Hypothalamus (tissue), 51 donors: ENCODE measurements at places on chromosomes 13 and 19.

- no peak for DNase-seq
Measured at GRCh38 chr13:20377720-20378119, 145.6 kb upstream of the GJB6 start.

DNA sequence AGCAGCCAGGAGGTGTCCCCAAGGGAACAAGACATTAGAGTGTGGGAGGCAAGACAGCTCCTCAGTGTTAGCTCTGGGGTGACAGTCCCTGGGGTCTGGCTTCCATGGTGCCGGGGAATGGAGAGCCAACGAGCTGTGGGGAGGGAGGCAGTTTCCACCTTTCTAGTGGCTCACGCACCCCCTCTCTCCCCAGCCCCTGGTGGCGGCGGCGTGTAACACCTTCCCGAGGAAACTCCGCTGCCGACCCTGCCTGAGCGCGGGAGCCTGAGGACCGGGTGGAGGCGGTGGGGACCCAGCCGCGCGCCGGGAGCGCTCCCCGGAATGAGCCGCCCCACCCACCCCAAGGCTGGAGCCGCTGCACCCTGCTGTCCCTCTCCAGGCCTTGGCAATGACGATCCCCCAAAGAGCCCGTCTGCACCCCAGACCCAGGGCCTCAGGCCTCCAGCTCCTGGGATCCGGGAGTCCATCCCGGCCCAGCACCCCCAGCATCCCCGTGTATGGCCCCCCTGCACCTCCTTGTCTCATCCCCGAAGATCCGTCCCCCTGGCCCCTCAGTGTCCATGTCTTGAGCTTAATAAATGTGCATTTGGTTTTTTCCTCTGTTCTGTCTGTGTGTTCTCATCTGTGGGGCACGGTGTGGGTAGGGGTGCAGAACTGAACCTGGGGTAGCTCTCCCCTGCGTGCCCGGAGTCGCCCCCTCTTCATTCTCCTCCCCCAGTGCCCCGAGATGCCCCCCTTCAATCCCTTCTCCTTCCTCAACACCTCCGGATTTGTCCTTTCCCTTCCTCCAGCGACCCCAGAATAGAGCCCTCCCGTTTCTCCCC, 622 bp upstream of the FXYD5 start:
- no peak for DNase-seq

DNA sequence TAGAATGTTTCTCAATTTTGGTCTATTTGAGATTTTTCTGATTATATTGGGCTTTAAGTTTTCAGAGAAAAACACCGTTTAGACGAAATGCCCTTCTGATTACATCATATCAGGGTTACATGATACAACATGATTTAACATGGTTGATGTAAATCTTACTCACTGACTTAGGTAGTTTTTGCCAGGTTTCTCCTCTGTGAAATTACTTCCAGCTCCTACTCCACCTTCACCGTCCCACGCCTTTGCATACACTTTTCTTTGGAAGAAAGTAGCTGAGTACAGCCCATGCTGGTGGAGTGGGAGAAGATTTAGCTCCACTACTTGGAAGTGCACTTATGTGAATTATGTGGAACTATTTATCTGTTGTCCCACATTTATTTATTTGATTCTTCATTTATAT, 433.2 kb upstream of the KLHL1 start:
- DNase-seq: no peak

GRCh38 chr19:42254850-42255765, at the start of gene ERF:
Gene ERF (minus strand): TSS chr19:42255128. CDS start chr19:42254999, 129 bp downstream.
- peak; percentile 90 for DNase-seq

DNA sequence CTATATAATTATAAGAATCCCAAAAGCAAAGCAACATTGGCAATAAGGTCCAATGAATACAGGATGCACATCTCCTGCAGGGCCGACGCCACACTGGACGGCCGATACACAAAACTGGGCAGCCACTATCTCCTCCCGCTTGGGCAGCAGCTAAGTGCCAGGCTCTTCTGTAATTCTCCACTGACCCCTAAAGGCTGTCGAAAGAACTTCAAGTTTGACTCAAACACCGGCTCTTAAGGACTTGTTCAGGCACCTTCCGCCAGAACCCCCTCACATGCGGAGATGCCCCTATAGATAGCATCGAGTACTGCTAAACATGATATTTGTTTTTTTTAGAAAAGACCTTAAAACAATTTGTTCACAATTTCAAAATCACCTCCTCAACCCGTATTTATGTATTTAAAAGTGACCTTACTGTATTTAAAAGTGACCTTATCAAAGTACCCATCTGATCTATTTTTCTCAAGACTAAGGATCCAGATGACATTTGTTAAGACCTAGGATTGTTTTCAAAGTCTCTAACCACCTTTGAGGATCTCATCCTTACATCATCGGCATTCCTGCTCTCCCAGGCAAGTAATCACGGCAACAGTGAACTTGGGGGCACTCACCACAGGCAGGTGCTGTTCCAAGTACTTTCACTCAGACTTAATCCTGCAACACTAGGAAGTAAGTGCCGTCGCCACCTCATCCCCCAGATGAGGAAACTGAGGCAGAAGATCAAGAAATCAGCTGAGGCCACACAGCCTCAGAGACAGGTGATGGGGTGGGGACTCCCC, 77.8 kb downstream of the TUBGCP3 start:
- DNase-seq: no peak

DNA sequence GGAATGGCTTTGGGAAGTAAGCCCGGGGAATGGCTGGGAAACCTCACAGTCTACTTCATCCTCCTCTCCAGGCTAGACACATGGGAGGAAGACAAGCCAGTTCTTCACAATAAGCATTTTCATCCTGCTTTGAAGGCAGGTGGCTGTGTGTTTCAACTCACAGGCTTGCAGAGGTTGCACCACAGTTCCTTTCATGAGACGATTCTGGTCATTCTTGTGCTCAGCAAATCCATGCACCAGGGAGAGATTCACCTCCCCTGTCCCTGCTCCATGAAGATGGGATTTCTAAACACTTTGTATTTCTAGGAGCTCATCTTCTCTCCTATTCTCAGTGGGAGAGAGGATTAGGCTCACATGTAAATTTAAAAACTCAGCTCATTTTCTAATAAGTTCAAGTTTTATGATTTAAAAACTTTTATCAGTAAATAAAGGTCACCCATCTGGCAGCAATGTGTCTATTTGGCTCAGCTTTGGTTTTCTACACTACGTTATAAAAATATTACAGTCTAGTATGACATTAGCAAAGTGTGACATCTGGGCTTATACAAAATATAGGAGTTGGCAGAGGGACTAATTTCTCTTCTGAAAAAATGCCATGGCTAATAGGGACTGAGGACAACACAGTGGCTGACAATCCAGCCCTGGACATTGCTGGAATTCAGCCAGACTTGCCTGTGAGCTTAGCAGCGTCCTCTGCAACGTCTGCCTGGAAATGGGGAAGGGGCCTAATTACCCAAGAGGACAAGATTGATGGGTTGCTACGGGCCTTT, 283.2 kb upstream of the SLC10A2 start:
- DNase-seq: no peak

DNA sequence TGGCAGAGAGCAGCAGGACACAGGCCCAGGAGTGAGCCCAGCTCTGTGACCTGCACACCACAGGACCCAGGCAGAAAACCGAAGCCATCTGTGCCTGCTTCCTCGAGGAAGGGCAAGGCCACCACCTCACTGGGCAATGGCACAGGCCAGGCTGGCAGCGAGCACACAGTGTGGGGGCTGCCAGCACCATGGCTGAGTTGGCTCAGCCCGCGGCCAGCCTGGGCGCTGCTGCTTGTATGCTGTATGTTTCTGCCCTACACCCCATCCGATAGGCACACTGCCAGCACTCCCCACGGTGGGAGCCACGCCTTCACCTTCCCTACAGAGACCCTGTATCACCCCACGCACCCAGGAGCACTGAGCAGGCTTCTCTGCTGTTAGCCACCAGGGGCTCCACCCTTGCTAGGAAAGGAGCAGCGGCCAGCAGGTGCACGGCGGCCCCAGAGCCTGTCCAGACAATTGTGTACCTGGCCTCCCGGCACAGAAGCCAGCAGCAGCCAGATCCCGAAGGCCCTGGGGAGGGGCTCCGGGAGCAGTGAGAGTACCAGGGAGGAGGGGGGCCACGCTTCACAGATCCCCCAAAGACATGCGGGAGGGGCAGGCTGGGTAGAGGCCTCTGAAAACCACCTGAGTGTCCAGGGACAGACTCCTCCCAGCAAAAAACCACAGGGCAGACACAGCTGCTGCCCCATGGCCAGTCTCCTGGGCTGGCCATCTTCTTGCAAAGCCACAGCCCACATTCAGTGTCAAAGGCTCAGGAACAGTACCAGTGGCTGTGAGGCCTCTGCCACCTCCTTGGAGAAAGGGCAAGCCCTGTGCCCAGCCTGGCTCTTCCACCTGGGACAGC, 56.1 kb downstream of the MLLT1 start:
- DNase-seq: no peak

DNA sequence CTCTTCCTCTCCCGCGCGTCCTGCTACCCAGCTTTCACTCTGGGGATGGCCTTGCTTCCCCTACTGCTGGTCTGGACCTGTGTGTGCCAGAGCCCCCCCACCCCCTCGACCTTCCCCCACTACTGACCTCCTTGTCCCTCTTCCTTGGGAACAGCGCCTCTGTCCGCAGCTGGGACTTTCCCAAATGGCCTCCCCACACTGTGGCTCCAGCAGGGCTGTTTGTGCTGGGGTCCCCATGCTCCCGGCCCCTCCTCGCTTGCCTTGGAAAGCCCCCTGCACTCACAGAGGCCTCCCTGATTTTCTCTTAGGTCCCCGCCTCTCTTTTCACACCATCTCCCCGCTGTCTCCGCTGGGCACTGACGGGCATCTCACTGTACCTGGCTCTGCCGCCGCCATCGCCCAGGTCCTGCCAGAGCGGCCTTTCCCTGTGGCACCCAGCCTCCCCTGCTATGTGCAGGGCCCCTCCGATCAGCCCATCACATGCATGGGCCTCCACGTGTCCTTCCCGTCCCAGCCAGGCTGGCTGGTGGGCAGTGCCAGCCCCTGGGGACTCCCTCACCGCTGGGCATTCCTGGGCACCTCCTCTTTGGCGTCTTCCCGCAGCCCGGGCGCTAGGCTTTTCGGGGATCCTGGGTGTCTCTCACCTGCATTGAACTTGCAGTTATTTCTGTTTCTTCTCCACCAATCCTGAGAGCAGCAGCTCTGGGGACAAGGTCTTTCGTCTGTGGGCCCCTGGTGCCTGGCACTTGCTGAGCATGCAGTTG, 118.7 kb downstream of the ATP11A start:
- DNase-seq: no peak

GRCh38 chr19:14019100-14019499, 8.8 kb upstream of the RLN3 start:
- no peak for DNase-seq

DNA sequence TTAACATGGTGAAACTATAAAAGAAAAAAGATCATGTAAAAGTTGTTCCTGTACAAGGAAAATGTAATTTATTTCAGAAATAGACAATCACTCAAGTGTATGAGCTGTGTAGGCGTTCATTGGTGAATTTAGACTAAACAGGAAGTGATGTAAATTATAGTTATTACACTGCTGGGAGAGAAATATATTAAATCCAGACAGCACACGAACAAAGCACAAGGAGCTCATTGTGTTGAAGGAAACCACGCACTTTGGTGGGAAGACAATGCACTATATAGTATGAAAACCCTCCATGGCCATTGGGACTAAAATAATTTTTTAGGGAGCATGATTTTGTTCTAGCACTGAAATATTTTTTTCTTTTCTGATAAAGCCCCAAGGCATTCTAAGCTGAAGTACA, 450.5 kb downstream of the KLF12 start:
- no peak for DNase-seq

GRCh38 chr13:30477346-30478195, 11.8 kb upstream of the HMGB1 start:
- no peak for DNase-seq

- no peak for DNase-seq
Measured at GRCh38 chr19:19554074-19555023, 16.3 kb downstream of the CILP2 start.

DNA sequence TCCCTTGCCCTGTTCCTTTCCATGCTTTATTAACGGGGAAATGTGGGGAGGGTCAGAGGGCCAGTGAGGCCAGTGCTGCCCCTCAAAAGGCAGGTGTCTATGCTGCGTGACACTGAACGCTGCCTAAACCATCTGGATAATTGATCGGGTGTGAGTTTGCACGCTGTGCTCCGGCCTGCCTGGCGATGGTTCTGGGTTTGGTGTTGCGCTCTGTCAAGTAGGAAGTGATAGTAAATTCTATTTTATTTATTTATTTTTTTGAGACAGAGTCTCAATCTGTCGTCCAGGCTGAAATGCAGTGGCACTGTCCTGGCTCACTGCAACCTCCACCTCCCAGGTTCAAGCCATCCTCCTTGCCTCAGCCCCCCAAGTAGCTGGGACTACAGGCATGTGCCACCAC, 86.5 kb downstream of the ATP11A start:
- no peak for DNase-seq

GRCh38 chr13:27476943-27477703, 26.8 kb upstream of the MTIF3 start:
- DNase-seq: no peak

DNA sequence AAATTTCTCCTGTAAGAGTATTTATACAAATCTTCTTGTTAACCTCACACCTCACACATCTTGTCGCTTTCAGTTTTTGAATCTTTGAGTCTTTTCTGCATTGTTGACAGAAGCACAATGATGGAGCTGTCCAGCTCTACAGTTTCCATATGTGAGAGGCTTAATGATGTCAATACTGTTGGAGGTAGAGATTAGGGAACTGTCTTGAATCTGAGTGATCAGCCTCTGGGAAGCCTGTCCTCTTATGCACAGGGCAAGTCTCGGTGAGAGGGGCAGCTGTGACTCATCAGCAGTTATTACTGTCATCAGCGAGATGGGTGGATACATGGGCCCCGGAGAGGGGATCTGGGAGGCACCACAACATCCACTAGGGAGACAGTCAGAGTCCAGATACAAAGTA, 4.6 kb upstream of the ITGBL1 start:
- no peak for DNase-seq

- DNase-seq: no peak
Measured at GRCh38 chr19:49361438-49362047, 673 bp downstream of the TEAD2 start.

GRCh38 chr13:51258612-51259548, 36.7 kb downstream of the FAM124A start:
- no peak for DNase-seq

GRCh38 chr13:98206946-98207345, 29.9 kb upstream of the RNF113B start:
- no peak for DNase-seq

- DNase-seq: no peak
Measured at GRCh38 chr19:17358395-17358794, 18.7 kb downstream of the PLVAP start.

DNA sequence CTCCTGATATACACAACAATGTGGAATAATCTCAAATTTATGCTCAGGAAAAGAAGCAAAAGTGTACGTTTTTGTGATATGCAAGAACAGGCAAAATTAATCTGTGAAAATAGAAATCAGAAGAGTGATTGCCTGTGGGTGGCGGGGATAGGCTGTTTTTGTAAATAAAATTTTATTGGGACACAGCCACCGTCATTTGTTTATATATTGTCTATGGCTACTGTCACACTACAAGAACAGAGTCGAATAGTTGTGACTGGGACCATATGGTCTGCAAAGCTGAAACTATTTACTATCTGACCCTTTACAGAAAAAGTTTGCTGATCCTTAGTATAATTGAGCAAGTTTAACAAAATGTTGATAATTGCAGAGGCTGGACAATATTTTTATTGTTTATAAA, 269.5 kb upstream of the HTR2A start:
- no peak for DNase-seq
